ENCODE measurements at places on chromosomes 6 and 20.

- peak; percentile 21 for DNase-seq
Observed at GRCh38 chr20:10671221-10671918, 2.4 kb downstream of the JAG1 start.

GRCh38 chr6:152206072-152206818, 398.8 kb downstream of the ESR1 start:
- peak; percentile 34 for DNase-seq

DNA sequence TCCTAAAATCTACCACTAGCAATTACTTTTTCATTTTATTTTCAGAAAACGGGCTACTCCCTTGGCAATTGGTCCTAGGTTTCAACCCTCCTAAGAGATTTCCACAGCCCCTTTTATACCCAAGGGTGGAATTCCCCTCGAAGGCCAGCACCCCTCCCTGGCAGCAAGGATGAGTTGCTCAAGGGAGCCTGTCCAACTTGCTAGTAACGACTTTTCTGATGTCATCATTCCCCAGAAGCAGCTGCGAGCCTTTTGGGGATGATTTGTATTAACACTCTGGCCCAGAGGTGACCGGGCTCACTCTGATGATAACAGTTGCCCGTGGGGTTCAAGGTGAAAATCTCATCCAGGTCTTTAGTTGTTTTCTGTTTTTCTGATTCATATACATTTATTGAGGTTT, 30.7 kb upstream of the NAA20 start:
- DNase-seq, result no peak

DNA sequence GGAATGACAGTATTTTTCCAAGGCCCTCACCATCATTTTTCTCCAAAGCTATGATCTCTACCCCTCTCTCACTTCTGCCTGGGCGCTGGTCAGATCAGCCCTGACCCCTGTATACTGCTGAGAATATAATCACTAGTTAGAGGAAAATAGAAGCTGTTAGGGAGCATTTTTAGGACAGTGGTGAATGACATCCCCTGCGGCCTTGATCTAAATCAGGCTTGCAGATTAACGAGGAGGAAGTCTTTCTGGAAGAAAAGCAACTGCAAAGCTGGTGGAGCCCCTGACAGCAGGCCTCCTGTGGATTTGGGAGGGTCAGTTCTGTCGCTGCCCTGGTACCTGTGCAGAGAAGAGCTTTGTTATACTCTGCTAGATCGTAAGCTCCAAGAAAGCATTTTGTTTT, 107.9 kb downstream of the RPP40 start:
- no peak for DNase-seq

DNA sequence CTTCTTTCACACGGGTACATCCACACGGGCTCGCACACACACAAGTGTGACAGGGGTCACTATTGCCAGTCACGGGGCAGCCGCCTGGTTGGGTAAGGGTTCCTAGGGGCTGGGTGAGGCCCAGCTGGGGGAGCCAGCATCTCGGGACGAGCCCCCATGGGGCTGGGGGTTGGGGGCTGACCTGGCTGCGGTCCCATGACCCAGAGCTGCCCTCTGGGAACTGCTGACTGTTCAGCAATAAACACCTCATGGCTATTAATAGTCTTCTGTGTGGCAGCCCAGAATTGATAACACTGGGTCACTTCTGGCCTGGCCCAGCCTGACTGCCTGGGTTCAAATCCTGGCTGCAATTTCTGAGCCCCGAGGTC, 23.8 kb downstream of the VEGFA start:
- DNase-seq, result no peak

GRCh38 chr6:31186052-31186734, 15.7 kb upstream of the POU5F1 start:
- DNase-seq, result no peak

GRCh38 chr20:49275216-49275615, 2.6 kb downstream of the ZNFX1 start:
- DNase-seq, result no peak

DNA sequence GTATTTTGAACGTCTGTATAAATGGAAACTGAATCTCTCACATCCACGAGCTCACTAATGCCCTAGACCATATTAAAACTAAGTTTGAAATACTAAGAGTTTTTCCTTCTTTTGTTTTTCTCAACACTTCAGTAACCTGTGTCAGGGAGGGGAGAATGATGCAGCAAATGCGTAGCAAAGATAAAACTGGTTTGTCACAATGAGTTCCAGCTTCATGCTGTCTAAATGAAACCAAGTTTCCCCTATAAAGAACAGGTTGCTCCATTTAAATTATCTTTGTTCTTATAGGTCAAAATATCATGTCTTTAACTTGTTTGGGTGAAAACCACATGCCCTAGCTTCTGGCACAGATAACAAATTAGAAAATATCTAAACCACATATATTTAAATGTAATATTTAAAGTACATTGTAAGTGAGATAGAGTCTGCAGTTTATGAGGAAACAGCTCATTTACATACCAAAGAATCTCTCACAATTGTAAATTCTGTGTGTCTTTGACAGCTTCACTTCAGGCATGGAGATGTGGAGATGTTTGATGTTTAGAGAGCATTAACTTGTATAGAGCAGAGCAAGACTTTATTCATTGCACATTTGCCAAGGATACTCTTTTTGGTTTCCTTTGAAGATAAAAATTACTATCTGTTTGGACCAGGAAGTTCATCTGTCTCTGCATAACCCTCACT, 7.3 kb downstream of the TRDN start:
- no peak for DNase-seq

GRCh38 chr6:73393278-73393677, 1.4 kb upstream of the DDX43 start:
- no peak for DNase-seq

DNA sequence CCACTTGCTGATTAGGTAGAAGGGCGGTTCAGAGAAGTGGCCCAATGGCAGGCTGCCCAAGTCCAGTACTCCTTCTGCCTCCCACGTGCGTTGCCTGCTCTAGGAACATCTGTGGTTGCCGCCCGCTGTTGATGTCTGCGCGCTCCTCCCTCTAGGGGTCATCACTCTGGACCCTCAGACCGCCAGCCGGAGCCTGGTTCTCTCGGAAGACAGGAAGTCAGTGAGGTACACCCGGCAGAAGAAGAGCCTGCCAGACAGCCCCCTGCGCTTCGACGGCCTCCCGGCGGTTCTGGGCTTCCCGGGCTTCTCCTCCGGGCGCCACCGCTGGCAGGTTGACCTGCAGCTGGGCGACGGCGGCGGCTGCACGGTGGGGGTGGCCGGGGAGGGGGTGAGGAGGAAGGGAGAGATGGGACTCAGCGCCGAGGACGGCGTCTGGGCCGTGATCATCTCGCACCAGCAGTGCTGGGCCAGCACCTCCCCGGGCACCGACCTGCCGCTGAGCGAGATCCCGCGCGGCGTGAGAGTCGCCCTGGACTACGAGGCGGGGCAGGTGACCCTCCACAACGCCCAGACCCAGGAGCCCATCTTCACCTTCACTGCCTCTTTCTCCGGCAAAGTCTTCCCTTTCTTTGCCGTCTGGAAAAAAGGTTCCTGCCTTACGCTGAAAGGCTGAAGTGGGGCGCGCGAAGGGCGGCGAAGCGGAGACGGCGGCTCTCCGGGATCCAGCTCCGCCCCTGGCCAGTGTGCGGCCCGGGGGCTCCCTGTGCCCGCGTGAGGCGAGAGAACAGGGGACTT, 8.5 kb downstream of the TRIM15 start:
- DNase-seq, result no peak

GRCh38 chr20:18719426-18719825, 94.2 kb upstream of the SCP2D1 start:
- DNase-seq, result no peak

- DNase-seq, result no peak
Observed at GRCh38 chr20:37297066-37297736, 7.7 kb downstream of the MANBAL start.

- no peak for DNase-seq
Observed at GRCh38 chr20:33165416-33166055, 2.4 kb upstream of the BPIFA2 start.

Measured in activated naive CD4-positive, alpha-beta T cell treated with anti-CD3 and anti-CD28 coated beads, Interleukin-2, amount 50 U/mL, for 72 hours (primary cell).